Fibroblast of pulmonary artery (primary cell): ENCODE measurements at places on chromosomes 11 and 22.

DNA sequence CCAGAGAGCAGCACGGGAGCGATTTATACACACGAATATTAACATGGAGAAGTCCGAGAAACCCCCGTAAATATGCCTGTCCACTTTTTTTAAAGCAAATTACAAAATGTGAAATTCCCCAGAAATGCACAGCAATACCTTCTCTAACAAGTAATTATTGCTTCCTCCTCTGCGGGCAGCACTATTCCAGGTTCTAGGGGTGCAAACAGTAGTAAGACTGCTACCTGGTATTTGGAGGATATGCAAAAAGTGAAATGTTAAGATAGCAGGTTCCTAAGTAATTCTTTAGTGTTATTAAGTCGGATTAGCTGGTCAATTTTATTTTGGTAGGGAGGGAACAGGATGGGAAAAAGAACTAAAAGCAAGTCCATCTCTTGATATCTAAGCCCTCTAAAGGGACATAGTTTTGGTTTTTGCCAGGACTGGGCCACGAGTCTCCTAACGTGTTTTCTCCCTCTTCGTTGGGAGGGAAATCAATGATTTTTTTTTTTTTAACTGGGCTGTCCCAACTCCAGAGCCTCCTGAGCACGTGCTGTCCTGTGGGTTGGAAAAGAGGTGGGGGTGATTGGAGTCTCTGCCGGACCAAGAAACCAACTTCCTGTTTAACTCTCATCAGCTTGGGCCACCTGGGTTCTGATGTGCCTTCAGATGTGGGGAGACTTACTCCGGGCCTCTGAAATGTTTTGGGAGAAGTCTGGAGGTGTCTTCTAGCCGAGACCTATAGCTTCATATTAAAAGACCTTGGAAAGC lies 1.7 kb upstream of the XBP1 start:
- DNase-seq: no peak

- DNase-seq: no peak
Measured at GRCh38 chr11:70478166-70478890, 80.0 kb downstream of the CTTN start.

GRCh38 chr22:19779011-19779421 lies 18.4 kb downstream of the TBX1 start:
- no peak for DNase-seq

- no peak for DNase-seq
Measured at GRCh38 chr11:17989306-17989705, 23.5 kb downstream of the SERGEF start.

DNA sequence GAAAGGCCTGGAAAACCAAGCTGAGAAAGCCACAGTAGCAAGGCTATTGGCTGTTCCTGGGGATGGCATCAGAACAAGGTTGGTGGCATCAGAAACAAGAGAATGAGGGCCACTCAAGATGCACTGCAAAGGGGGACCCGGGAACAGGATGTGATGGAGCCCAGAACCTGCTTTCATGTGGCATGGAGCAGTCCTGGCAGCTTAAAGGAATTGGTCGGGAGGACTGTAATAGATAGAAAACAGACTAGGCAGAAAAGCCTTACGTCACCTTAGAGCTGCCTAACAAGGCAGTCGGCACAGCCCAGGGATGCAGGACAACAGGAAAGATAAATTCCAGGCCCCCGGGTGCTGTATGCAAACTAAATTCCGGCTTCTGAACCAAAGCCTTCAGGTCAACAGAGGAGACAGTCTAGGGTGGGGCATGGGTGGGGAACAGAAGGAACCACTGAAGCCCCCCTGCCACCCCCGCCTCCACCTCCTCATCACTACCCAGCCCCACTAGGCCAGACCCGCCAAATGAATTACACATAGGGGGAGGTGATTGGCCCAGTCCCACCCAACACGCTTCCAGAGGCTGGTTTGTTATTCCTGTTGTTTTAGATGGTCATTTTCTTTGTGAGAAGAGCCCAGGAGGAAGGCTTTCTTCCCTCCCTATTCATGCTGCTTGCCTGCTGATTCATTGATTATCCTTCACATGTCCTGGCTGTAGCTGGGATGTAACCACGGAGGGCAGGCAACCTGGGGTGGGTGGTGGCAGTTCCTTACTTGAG lies 25.7 kb upstream of the LRRC55 start:
- no peak for DNase-seq

DNA sequence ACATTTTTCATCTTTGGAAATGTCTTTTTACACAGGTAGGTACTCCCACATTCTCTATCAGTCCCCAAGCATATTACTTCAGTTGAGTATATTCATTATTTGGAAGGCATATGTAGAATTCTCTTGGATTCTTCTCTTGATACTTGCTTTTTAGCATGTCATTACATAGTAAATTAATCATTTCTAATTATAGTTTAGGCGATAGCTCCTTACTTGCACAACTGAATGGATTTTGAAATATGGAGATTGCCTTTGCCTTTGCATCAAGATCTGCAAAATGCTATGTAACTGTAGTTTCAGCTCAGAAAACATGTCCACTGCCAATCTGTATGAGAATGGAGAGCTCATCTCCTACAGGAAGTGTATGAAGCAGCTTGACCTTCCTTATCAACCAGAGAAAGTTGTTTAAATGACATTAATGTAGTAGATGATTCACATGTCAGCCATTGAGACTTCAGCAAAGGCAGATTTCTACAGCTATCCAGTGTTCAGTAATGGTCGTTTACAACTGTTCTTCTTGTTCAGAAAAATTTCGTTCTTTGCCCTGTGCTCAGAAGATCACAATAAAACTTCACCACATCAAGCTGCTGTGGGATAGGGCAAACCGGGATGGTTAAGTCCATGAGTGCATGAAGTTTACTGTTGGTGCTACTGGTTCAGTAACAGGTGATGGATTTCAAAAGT lies 61.6 kb downstream of the PPP6R3 start:
- no peak for DNase-seq

DNA sequence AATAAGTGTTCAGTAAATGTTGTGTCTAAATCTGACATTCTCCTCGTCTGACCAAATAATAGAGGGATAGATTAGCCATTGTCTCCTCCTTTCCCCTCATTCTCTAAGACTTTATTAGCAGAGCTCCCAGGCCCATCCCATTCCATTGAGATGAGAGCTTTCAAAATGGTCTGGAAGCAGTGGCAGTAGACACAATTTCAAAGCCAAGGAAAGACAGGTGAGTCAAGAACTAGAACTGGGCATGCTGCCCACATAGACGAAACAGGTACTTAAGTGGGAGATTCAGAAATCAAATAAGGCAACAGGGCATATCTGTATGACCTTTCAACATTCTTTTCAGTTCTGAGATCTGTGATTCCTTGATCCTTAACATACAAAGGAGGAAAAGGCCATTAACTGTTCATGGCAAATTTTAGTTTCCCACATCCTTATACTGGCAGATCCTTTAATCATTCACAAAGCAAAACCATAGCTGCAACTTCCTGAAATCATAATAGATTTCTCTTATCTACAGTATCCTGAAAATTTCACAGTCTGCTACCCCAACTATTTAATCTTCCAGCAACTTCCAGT lies 96.6 kb upstream of the KCNA4 start:
- no peak for DNase-seq

- DNase-seq: no peak
Measured at GRCh38 chr11:116422956-116423600, 349.7 kb downstream of the BUD13 start.

- DNase-seq: no peak
Measured at GRCh38 chr11:68345776-68346461, 33.5 kb downstream of the LRP5 start.

DNA sequence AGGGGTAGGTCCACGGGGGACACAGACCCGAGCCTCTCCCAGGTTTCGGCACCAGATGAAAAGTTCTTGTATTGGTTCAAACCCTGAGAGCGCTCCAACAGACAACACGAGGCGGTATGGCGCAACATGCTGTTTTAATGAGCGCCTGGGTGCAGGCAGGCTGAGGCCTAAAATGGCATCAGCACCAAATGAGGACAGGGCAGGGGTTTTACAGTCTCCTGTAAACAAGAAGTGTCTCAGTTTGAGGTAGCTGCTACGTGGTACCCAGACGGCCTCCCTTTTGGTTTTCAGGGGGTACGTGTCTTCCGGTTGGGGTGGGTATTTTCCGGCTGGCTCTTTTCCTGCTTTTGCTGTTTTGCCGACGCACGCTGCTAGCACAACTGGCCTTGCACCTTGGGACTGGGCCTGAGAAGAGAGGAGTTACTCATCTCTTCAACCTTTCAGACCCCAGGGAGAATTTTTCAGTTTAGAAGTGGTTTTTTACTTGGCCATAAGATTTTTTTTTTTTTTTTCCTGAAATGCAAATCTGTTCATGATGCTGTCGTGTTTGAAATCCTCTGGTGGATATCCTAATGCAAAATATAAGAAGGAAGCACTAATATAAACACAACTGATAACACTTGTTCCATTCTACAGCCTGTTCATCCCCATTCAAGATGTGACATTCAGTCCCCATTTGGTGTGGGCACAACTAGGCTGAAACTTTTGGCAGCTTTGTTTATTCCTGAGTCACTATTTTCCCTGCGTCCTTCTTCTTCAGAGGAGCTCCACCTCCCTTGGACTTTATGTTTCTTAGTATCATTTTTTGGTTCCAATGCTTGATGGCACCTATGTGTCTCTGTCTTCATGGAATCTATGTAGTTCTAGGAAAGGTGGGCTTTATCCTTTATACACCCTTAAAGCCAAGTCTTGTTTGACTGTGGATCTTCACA lies 6.5 kb downstream of the PPFIBP2 start:
- no peak for DNase-seq

GRCh38 chr11:85769771-85770170 lies 41.2 kb downstream of the SYTL2 start:
- no peak for DNase-seq

- no peak for DNase-seq
Measured at GRCh38 chr11:44557464-44557863, 8.0 kb upstream of the CD82 start.

DNA sequence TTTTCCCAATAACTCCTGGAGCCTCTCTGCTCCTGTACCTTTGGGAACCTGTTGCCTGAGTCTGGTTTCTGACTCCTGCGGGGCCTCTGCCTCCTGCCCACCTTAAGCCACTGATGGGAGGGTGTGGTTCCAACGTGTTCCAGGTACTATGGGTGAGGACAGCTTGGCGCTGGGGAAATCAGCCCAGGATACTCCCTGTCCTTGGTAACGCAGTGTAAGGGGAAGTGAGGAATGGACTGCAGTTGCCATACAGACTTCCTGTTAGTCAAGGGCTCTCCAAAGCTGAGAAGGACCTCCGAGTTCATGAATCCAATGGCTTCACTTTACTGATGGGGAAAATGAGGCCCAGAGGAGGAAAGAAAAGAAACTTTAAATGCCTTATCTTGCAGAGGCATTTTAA lies 1.2 kb upstream of the MARK2 start:
- no peak for DNase-seq

DNA sequence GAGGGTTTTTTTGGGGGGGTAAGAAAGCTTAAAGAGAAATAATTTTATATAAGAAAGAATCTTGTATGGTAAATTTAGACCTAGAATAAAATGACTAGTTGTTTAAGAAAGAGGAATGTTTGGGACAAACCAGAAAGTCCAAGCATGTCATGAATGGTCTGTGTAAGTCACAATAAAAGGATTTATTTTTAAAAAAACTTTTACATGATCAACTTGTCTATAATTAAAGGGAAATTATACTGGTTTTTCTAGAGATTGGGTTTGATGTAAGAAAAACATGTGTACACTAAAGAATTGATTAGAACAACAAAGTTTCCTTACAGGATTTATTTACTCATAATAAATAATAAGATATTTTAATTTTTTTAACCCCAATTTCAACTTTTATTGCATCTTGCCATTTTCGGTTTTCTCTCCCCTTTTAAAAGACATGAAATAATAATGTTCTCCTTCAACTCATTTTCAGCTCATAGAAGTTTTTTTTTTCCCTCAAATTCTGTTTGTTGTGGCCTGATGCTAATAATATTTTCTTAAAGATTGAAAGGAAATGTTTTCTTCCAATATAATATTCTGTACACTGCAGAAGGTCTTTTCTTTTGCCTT lies 35.4 kb upstream of the INCENP start:
- DNase-seq: no peak
